NCI-H345 (cell line): ENCODE measurements at places on chromosomes 3 and 15.

GRCh38 chr15:95664450-95664849 lies 666.0 kb upstream of the NR2F2 start:
- DNase-seq, result no peak

DNA sequence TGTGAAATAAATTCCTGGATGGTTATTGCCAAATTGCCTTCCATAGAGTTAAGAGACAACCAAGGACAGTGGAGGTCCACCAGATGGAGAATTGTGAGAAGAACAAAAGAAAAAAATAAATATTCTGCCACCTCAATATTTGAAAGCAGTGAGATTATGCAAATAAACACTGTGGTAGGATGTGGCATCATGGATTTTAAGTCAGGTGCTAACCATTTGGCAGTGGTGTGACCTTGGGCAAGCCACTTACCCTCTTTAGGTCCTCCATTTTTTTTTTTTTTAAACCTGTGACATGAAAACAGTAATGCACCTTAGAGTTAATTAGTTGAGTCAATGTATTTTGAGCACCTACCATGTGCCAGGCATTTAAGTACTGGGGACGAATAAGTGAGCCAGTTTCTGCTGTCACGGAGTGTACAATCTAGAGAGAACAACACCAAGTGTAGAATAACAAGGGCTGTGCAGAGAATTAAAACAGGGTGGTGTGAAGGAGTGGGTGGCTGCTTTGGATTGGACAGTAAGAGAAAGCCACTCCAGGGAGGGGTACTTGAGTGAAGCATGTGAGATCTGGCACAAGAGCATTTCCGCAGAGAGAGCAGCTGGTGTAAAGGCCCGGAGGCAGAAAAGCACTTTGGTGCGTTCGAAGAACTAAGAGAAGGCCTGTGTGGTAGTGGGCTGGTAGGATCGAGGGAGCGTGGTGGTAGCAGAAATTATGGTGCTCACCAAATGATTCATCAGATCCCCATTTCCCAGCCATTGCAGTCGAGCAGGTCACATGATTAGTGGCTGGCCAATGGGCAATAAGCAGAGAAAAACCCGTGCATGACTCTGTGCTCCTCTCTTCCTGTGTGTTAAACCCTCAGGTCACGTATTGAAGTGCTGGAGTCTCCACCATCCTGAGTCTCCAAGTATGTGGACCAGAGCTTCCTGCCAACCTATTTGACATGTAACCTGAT lies 39.2 kb downstream of the CCK start:
- peak; percentile 17 for DNase-seq

GRCh38 chr15:100769043-100769974 lies 110.3 kb upstream of the ALDH1A3 start:
- no peak for DNase-seq

GRCh38 chr3:31265646-31266428 lies 266.9 kb upstream of the STT3B start:
- DNase-seq, result no peak

DNA sequence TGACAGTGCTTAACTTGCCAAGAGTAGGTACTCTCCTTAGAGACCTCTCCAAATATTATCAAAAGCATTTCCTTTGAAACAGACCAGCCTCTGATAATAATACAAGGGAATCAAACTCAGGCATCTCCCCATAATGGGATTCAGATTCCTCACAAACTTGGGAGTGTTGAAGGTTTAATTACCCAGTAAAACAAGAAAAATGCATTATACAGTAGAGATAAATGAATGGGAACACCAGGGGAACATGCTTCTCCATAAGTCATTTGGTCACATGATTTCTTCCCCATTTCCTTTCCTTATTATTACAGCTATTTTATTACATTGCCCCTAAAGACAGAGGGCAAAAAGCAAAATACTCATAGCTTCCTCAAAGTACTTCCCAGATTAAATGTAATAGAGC lies 325.0 kb upstream of the CDIN1 start:
- DNase-seq, result no peak

DNA sequence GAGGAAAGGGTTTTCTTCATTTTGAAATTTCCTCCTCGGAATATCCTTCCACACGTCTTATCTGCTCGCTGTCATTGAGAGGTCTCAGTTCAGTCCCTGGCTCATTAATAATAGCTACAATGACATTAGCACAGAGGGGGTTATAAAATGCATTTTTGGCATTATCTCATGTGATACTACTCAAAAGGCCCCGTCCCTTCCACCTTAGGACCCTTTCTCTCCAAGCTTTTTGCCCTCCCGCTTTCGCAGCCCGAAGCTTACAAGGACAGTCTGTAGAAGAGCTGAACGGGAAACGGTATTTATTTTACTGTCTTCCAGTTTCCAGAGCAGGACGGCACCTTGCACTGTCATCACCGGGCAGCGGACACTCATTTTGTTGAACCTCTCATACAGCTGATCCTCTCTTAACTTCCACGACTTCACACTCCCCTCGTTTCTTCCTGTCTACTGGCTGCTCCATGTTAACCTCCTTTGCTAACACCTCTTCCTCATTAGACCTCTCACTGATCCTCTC lies 5.6 kb upstream of the PLEKHO2 start:
- no peak for DNase-seq

- no peak for DNase-seq
Observed at GRCh38 chr3:5013021-5013906, 34.0 kb downstream of the BHLHE40 start.

DNA sequence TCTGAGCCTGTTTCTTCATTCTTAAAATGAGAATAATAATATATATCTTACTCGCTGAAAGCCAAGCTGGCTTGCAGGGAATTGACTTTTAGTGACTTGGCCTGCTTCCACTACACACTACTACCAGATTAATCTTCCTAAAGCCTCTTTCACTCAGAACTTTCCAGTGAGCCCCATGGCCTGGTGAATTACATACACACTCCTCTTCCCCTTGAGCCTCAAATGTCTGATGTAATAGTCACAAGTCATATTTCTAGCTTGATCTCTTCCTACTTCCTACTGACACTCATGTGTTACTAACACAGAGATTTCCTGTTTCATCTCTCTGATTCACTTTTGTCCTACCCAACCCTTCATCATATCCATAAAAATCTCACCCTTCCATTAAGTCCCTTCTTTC lies 82.7 kb upstream of the SOX2 start:
- no peak for DNase-seq

DNA sequence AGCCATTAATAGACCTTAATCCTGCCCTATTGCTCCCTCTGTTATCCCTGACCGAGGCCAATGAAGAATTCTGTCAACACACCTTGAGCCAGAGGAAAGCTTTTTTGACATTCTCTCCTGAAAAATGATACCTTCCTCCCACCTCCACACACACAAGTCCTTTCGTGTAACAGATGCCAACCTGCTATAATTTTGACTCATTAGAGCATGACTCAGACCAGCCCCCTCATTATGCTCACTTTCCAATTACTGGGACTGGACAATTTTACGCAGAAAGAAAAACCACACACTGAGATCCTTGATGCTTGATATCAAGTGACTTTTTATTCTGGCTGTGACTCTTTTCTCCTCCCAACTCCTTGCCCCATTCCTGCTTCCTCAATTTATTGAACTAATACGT lies 50.9 kb downstream of the LSAMP start:
- no peak for DNase-seq

DNA sequence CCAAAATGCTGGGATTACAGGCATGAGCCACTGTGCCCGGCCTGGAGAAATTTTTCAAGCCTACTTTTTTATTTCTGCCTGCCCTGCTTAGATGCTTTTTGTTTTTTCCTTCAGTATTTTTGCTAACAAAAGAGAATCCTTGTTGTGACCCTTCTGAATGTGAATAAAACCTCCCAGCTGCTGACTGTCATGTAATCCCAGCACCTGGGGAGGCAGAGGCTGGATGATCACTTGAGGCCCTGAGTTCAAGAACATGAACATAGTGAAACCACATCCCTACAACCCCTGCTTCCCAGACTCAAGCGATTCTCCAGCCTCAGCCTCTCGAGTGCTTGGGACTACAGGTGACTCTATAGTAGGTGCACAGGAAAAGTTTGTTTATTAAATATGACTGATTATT lies 84.9 kb downstream of the SOX2 start:
- DNase-seq, result no peak

DNA sequence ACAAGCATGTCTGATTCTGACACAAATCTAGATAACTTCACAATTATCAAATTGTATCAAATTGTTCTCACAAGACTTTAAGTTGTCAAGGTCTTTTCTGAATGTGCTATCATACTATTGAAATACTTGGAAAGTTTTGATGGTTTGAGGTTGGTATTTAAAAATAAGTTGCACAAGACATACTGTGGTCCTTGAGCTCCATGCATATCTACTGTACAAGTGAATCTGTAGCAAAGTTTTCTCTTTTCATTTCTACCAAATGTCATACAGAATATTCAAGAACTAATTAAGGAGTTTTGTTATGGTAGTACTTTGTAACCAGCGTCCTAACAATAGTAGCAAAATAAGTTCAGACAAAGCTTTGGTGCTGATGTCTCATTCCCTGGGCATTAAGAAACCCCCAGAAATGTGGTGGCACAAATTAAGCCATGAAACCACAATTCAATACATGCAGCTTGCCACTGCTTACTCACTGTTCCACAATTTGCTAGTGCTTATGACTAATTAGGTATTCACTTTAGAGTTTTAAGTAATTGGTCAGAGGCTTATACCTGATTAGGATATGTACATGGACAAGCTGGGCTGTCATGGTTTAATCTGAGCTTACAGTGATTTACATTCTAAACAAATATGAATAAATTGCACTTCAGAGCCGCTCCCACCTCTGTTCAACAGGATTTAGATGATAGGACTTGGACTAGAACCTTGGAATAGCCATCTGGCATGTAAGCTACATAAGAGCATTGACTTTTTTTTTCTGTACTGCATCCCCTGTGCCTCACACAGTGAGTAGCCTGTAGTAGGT lies 8.8 kb downstream of the TBC1D23 start:
- no peak for DNase-seq

GRCh38 chr3:72961752-72962151 lies 34.9 kb upstream of the PPP4R2 start:
- DNase-seq, result no peak

DNA sequence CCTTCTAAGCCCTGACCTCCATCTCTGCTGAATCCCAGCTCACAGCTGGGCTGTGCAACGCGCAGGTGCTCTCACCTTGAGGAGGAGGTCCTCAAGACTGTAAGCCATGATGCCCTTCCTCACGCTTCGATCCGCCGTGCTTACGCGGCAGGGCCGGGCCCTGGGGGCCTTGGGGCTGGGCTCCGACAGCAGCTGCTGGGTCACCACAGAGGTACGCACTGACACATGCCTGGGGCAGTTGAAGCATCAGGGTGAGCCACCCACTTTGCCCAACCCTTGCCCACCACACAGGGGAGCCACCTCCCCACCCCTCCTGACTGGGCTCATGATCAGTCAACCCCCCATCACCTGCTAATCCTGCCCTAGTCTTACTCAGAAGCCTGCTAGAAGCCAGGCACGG lies 3.1 kb downstream of the CIDEC start:
- DNase-seq, result no peak

DNA sequence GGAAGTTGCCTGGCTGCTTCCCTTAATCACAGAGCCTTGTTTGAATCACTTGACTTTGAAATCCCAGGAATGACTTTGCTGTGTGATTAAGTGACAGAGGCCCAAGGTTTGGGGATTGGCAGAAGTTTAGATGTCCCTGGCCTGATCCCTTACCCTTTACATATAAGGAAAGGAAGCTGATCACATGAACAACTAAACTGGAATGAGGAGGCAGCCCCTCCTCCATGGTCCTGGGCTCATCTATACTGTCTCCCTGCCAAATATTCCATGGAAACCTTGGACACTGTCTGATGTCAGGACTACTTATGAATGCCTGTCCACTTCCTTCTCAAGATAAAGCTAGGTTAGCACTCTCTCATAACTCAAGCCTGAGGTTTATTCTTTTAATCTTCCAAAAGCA lies 181.3 kb upstream of the CTDSPL start:
- no peak for DNase-seq

DNA sequence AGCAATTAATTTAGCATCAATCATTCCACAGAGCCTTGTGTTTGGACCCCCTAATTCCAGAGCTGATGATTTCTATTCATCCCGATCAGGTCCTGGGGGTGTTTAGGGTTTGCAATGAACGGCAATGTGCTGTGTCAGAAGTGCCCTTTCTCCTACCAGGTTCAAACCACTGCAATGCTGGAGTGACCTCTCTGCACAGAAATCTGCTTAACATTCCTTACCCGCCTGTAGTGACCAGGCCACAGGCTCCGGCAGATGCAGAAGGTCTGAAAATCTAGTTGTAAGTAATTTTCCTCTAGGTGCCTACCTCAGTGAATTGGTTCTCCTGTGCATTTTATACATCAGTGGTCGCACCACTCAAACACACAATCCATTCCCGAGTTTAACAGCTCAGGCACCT lies 725.3 kb upstream of the CFAP20DC start:
- no peak for DNase-seq

DNA sequence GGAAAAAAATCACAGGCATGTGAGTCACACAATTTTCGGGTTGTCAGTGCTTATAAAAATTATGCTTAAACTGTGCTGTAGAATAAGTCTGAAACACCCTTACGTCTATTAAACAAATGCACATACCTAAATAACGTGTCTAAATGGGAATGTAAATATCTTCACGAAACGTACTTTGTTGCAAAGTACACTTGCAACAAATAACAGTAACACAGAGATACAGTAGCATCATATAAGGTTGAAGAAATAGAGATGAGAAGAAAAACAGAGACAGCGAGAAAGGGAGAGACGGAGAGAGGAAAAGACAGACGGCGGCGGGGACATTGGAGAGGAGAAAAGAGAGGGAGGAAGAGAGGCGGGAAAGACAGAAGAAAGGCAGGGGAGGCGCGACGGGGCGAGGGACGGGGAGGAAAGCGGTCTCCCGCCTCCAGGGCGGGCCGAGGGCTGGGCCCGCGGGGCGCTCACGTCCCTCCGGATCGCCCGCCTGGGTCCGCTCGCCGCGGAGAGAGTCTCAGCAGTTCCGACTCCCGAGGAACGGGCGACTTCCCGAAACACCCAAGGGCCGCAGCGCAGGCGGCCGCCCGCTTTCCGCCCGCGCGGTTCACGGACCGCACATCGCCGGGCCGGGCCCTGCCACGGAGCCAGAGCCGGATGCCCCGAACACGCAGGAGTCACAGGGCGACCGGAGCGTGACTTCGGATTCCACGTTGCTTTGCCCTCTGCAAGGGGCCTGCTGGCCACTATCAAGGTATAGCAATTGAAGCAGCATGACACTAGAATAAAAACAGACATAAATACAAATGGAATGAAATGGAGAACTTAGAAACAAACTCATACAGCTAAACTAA lies 153.4 kb downstream of the LMLN start:
- DNase-seq, result no peak
